Subcutaneous adipose tissue (tissue), 4 donors: ENCODE measurements at places on chromosomes 5 and 9. TPM values are rescaled to one million over a fixed set of nuclear protein-coding genes. Genes with fewer than 3 reads are reported as not detected.

Gene N4BP3
- 0.17 TPM for total RNA-seq

Gene HTR4
- not detected for total RNA-seq

Gene ZDHHC11
- total RNA-seq, result 0.98 TPM

Gene PRLR
- 0.98 TPM for total RNA-seq

Gene GBA2
- 43.4 TPM for total RNA-seq

Gene SLU7
- total RNA-seq, result 63.9 TPM

Gene IFNA8
- not detected for total RNA-seq

Gene FIBCD1
- total RNA-seq, result not detected

Gene NR2F1
- total RNA-seq, result 7.8 TPM

Gene FOXD4L3
- not detected for total RNA-seq

Gene AQP7
- 498 TPM for total RNA-seq

Gene EIF4E1B
- not detected for total RNA-seq

Gene IL5
- total RNA-seq, result not detected

Gene SLC6A7
- 0.17 TPM for total RNA-seq

Gene RLN1
- total RNA-seq, result 1.5 TPM

Gene FOXI1
- total RNA-seq, result not detected

Gene PCDHB6
- 1.3 TPM for total RNA-seq

Gene GRIA1
- 2.0 TPM for total RNA-seq

Gene LHX6
- 5.9 TPM for total RNA-seq

Gene PDE8B
- 47.1 TPM for total RNA-seq

Gene RIGI
- 8.8 TPM for total RNA-seq

Gene AJM1
- total RNA-seq, result 0.44 TPM

Gene GARIN3
- total RNA-seq, result not detected

Gene ZNG1E
- 46.8 TPM for total RNA-seq

Gene PCDHB13
- 2.4 TPM for total RNA-seq

Gene PCDHGA8
- total RNA-seq, result 2.8 TPM

Gene CLK4
- 58.8 TPM for total RNA-seq

Gene GM2A
- total RNA-seq, result 159 TPM

Gene PRRT1B
- not detected for total RNA-seq

Gene CCL27
- total RNA-seq, result not detected
